AG20443 (cell line): ENCODE measurements at places on chromosomes 4 and X.

GRCh38 chrX:44908153-44908552 lies 35.2 kb downstream of the KDM6A start:
- peak; percentile 9 for DNase-seq

- no peak for DNase-seq
These were observed 48.1 kb upstream of the S100G start for GRCh38 chrX:16601885-16602284.

- no peak for DNase-seq
These were observed 103.8 kb downstream of the EFNB1 start for GRCh38 chrX:68932611-68933010.

DNA sequence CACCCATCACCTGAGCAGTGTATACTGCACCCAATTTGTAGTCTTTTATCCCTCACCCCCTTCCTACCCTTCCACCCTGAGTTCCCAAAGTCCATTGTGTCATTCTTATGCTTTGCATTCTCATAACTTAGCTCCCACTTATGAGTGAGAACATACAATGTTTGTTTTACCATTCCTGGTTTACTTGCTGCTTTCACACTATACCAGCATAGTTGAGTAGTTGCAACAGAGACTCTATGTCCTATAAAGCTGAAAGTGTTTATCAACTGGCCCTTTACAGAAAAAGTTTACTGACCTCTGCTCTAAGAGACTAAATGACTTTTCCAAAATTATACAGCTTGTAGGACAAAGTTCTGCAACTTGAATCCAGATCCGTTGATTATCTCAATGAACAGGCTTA lies 61.1 kb upstream of the BLTP1 start:
- DNase-seq, result no peak

GRCh38 chr4:24003926-24004325 lies 114.1 kb upstream of the PPARGC1A start:
- DNase-seq, result no peak

- no peak for DNase-seq
These were observed 57.6 kb upstream of the RBPJ start for GRCh38 chr4:26263165-26263564.

GRCh38 chr4:156771171-156771837 lies 200.3 kb downstream of the PDGFC start:
- DNase-seq, result peak; percentile 60
